Stimulated activated CD8-positive, alpha-beta memory T cell treated with anti-CD3 and anti-CD28 coated beads, Interleukin-12 subunit alpha, Interleukin-12 subunit beta, amount 100 ng/mL, for 1 hour (primary cell): ENCODE measurements at places on chromosomes 3 and 15.

- no peak for DNase-seq
Observed at GRCh38 chr15:93196135-93196670, 107.2 kb upstream of the RGMA start.

DNA sequence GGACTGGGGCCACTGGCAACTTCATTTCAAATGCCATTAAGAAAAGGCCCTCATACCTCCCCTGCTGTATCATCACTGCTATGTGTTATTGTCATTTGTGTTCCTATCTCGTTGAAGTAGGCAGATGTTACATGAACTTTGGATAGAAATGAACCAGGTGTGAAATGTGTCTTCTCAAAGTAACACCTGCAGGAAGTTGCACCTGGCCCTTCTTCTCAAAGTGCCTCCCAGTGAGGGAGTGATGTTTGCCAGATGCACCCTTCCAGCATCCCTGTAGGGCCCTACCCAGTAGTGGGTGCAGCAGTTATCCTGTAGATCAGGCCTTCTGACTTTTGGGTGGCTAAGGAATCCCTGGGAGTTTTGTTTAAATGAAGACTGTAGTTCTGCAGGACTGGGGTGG is 197.7 kb upstream of the CTNNB1 start:
- no peak for DNase-seq

DNA sequence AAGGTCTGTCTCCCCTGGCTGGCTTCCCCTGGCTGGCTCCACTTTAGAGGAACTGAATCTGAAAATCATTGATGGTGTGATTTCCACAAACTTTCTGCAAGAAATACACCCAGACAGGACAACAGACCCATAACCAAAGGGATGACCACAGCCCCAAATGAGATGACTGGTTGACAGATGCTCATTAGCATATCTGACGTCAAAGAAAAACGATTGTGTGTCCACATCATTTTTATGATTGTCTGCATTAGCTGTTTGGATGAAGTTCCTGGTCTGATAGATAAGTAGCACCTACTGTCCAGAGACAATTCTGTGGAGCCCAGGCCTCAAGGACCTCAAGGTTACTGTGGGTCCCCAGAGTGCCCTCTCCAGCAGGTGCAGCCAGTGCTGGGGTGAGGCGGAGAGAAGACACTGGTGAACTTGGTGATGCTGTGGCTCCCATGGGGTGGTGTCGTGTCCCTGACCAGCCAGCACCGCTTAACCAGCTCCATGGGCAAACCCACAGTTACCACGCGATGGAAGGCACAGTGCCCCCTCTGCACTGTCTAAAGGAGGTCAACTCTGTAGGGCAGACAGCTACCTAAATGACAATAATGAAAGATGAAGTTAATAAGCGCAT is 127.4 kb downstream of the NSMCE3 start:
- DNase-seq = no peak

DNA sequence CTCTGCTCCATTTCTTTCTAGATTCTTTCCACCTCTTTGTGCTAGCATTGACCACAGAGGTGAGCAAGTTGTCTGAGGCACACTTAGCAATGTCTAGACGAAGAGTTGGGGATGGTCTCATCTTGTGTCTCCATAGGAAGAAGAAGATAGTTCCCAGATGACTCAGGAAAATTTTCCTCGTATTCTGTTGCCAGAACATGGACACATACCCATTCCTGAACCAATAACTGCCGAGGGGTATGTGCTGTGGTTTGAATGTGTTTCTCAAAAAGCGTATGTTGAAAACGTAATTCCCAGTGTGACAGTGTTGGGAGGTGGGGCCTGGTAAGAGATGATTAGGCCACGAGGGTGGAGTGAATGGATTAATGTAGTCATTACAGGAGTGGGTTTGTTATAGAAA is 107.5 kb upstream of the GALNT15 start:
- no peak for DNase-seq

- DNase-seq = no peak
Observed at GRCh38 chr15:57680021-57680420, 26.5 kb upstream of the POLR2M start.

- no peak for DNase-seq
Observed at GRCh38 chr15:92624401-92624991, 31.1 kb downstream of the FAM174B start.

DNA sequence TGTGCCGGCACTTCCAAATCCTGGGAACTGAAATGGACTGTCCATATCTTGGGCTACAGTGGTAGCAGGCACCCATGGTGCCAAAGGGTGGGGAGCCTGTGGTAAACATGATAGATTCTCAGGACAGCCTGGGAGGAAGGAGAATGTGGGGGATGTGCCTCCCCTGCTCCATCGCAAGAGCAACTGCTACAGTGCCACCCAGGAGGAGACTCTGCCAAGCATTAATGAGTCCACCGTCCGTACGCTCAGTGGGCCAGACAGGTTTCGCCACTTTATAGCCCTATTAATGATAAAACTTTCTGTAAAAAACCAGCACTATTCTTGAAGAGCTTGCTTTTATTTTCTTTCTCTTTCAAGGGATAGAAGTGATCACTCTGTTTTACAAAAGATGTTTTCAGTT is 75.2 kb downstream of the FMN1 start:
- DNase-seq = no peak

GRCh38 chr15:65211482-65211982 is 259 bp upstream of the CILP start:
- no peak for DNase-seq

GRCh38 chr15:70308011-70308734 is 210.5 kb upstream of the TLE3 start:
- DNase-seq = no peak

DNA sequence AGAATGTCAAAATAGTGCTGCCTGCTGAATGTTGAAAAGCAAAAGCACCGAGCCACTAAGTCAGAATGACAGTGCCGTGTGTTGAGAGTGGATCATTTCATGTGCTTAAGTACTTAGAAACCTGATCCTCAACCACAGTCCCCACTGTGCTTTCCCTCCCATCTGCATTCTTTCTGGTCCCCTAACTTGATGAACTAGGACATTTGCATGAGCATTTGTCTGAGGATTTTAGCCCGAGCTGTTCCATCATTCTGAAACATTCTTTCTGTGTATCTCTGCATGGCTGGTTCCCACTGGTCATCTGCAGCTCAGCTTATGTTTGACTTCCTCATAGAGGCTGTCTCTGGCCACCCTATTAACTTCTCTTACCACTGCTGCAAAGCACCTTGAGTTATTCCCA is 42.0 kb downstream of the SST start:
- no peak for DNase-seq

DNA sequence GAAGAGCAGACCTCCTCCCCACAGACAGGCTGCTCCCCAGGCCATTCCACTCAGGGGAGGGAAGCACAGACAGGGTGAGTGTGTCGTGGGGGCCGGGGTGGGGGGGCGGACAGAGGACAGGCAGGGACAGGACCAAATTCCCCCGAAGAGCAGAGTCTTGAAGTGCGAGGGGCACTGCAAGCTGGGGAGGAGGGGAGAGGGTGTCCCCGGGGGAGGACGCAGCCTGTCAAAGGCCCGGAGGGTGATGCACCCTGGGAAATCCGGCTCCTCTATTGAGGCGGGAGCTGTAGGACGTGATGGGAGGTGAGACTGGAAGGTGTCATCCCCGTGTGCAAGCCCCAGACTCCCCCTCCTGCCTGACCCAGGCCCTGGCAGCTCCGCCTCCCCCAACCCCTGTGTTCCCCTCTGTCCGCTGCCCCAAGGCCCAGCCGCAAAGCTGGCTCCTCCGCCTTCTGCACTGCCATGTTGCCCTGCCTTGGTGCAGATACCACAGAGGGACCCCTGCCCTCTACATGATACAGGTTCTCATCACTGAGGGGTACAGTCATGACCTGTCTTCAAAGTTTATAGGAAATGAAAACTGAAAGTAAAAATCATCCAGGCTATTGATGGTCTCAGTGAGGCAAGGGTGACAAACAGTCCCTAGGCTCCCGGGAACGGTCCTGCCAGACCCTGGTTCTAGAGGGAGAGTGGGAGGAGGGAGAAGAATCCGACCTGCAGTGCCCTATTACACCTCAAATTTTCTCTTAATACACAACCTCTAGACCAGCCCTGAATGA is 76.3 kb upstream of the IQSEC1 start:
- no peak for DNase-seq

- no peak for DNase-seq
Observed at GRCh38 chr3:68699541-68699940, 232.8 kb downstream of the TAFA4 start.

DNA sequence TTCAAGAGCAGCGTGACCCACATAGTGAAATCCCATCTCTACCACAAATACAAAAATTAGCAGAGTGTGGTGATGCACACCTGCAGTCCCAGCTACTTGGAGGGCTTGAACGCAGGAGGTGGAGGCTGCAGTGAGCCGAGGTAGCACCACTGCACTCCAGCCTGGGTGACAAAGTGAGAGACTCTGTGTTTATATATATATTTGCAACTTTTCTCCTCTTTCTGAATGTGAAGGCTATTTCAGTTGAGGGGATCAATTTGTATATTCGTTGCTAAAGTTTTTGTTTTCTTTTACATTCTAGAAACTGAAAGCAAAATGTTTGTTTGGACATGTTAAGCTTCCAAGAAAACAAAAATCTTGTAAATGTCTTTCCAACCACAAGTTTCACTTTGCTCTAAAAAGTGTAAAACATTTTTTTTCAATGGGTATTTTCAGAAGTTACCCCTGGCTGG is 29.8 kb upstream of the FAM98B start:
- no peak for DNase-seq

- no peak for DNase-seq
Observed at GRCh38 chr3:160929595-160929994, 173.6 kb downstream of the PPM1L start.

DNA sequence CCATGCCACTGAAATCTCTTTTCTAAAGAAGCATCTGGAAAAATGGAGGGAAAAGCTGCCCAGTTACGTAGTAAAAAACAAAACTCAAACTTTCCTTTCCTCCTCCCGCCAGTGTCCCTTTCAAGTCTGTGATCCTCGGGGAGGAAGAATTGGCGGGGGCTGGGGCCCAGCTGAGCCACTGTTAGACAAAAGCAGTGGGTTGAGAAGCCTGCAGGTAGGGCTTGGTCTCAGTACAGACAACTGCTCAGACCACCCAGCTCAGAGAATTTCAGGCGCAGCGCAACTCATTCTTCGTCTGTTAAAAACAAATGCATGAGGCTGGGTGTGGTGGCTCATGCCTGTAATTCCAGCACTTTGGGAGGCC is 117.1 kb downstream of the MYLK start:
- DNase-seq = no peak

DNA sequence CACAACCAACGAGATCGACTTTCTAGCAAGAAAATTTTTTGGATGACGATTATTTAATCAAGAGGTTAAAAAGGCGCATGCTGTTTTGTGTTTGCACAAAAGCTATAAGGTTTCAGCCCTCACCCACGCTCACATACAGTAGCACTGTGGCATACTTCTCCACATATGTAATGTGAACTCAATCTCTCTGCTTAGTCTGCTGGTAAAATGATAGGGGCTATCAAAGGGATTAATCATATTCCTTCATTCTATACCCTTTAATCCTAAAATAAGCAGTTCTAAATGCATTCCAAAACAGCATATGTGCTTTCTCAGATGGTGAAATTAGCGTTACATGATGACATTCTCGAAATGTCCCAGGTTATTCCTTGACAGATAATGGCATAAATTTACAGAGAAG is 196.9 kb upstream of the PRICKLE2 start:
- DNase-seq = no peak

DNA sequence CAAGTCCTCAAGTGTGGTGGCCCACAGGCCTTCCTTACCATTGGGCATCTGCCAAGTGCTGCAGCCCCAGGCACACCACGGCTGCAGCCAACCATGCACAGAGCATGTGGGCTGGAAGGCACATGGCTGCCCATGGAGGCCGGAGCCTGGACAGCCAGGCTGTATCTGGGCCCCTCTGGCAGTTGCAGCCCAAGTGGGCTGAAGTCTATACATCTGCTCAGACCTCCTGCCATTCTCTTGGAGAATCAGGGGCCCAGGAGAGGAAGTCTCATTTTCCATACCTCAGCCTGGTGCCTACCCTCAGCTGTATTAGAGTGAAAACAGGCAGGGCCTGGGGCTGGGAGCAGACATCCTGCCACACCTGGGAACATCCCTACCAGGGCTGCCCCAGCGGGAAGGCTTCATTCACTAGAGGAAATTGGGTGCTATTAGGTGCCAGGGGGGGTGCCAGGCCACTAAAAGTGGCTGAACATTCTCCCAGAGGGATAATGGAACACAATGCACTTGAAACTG is 48.0 kb upstream of the SLCO2A1 start:
- no peak for DNase-seq

- no peak for DNase-seq
Observed at GRCh38 chr15:90883526-90883975, 753 bp upstream of the FES start.

DNA sequence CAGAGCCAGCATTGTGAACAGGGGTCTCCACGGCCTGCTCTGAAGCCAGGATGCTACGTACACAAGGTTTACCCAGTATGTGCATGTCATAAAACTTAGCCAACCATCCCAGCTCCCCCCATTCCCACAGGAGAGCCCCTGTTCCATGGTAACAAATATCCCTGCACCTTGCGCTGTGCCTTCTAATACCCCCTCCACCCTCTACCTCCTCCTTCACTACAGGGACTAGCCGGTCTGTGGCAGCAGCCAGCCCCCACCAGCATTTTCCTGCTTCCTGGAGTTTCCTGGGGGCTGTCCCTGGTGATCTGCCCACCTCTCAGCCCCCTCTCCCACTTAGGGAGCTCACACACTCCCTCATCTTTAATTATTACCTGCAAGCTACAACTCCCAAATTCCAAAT is 20.4 kb downstream of the ACSBG1 start:
- no peak for DNase-seq

- no peak for DNase-seq
Observed at GRCh38 chr3:176302271-176302670, 895.0 kb downstream of the TBL1XR1 start.

GRCh38 chr3:41148478-41148877 is 50.8 kb upstream of the CTNNB1 start:
- no peak for DNase-seq

DNA sequence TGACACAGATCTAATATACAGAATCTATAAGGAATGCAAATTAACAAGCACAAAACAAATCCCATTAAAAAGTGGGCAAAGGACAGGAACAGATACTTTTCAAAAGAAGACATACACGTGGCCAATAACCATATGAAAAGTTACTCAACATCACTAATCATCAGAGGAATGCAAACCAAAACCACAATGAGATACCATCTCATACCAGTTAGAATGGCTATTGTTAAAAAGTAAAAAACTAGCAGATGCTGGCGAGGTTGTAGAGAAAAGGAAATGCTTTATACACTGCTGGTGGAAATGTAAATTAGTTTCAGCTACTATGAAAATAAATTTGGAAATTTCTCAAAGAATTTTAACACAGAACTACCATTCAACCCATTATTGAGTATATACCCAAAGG is 50.7 kb downstream of the ADAMTS17 start:
- DNase-seq = no peak
